ENCODE measurements at places on chromosomes 6 and 20.

DNA sequence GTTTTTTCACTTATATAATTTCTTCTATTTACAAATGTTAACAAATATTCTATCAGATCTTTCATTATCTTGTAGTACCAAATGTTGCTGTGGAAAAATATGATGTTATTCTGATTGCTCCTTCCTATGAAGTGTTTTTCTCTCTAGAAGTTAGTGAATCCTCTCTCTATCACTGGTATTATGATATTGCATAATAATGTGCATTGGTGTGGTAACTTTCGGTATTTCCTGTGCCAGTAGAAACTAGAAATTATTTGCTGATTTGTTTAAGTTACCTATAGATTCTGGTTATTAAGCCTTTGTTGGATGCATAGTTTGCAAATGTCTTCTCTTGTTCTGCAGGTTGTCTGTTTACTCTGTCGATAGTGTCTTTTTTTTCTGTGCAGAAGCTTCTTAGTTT lies 342.5 kb downstream of the CENPW start:
- DNase-seq = no peak

- no peak for DNase-seq
These were observed 141.3 kb downstream of the MMS22L start for GRCh38 chr6:97141756-97142155.

DNA sequence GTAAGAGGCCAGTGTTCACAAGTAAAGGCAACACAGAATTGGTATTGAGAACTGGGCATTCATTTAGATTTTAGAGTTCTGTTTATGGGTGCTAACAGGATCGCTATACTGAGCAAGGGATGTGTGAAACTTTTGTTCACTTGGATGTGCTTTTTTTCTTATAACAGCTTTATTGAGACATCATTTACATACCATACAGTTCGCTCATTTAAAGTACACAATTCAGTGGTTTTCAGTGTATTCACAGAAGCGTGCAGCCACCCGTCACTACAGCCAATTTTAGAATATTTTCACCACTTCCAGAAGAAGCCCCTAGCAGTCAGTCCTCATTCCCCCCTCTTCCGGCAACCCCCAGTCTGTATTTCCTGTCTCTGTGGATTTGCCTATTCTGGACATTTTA lies 48.7 kb downstream of the GFRA4 start:
- DNase-seq = no peak

- no peak for DNase-seq
These were observed 166.1 kb downstream of the CD83 start for GRCh38 chr6:14283600-14284235.

- no peak for DNase-seq
These were observed 1.7 kb downstream of the SPDEF start for GRCh38 chr6:34554291-34555006.

DNA sequence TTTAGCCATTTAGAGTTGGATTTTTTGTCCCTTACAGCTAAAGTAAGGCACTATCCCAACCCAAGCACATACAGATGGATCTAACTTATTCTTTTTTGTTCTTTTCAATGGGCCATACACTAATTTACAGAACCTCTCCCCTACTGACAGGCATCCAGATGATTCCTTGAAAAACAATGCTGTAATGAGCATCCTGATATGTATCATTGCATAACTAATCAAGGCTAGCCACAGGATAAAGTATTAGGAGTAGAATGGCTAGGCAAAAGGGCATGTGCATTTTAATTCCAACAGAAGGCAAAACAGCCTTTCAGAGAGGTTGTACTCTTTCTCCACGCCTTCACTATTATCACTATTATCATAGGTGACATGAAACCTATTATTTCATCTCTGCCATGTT lies 54.1 kb downstream of the ELOVL5 start:
- DNase-seq = no peak

DNA sequence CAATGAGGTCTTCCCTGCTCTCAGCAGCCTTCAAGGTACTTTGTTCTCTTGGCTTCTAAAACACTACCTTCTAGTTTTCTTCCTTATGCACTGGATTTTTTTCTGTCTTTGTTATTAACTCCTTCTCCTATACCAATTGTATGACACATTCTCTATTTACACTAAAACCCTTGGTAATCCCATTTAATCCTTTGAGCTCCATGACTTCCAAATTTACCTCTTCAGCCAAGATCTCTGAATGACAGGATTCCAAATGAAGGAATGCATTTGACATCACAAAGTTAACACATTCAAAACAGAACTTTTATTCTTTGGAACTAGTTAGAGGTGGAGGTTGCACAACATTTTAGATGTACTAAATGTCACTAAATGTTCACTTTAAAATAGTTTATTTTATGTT lies 86.6 kb upstream of the SAMD5 start:
- no peak for DNase-seq

DNA sequence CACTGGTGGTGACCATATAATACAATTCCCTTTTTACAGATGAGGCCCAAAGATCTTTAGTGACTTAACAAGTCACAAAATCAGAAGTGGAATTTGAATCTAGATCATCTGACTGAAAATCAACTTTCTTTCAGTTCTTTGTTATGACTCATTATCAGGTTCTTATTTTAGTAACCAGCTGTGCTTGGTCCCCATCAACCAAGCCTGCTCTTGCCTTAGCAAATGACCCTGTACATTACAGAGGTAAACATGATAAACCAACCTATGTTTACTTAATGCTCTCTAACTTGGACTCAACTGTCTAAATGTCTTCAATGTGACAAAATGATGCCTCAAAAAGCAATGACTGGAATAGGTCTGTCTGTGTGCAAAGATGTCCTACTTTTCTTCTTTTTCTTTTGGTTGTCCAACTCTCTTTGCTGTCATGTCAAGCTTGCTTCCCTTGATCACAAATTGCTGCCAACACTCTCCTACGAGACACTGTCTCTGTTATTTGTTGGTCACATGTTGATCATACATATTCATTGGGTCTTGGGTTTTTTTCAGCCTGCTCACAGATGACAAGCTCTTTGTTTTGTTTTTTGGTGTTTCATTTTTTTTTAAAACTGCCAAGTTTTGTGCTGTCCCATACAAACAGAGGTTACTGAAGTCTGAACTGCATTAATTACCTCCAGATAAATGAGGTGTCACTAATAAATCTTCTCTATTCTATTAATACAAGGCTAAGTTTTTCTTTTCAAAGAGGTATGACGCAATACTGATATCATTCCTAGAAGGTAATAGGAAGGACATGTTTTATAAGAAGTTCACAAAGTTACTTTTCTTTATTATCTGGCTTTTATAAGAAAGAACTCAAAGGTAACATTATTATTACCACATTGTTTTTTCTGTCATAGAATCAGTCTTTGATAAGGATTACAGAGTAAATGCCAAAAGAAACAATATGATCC lies 62.2 kb upstream of the PLN start:
- no peak for DNase-seq

GRCh38 chr20:64006902-64007301 lies 26.0 kb downstream of the PRPF6 start:
- DNase-seq = no peak

DNA sequence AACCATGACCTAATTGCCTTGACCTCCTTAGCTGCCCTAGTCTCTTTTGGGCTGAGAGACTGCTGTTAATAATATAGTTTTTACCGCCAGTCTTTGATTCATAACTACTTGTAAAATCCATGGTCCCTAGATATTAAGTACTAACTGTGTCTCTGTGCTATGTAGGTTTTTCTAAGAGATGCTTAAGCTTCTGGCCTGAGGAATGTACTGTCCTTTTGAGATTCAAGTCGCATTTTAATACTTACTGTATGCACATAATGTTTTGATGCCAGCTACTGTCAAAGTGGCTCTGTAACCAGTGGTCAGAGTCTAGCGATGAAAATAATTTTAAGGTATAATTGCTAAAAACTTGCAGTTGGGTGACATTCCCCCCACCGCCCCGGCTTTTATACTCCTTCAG lies 2.1 kb downstream of the AKAP12 start:
- peak; percentile 24 for DNase-seq

All from muscle of arm (tissue), 14 donors.